ENCODE measurements at places on chromosomes 4 and X. TPM values are rescaled to one million over a fixed set of nuclear protein-coding genes. Genes with fewer than 3 reads are reported as not detected.

The DAPP1 gene
- total RNA-seq, result 0.73 TPM

The SFRP2 gene
- 3.7 TPM for total RNA-seq

The STOX2 gene
- total RNA-seq, result 44.2 TPM

The SPANXA1 gene
- total RNA-seq, result not detected

The RPS6KA6 gene
- total RNA-seq, result 14.3 TPM

The MGAT4D gene
- not detected for total RNA-seq

The ADH7 gene
- total RNA-seq, result not detected

The MAMLD1 gene
- total RNA-seq, result 5.3 TPM

The SLC34A2 gene
- 0.54 TPM for total RNA-seq

The RBBP7 gene
- total RNA-seq, result 64.2 TPM

DNA sequence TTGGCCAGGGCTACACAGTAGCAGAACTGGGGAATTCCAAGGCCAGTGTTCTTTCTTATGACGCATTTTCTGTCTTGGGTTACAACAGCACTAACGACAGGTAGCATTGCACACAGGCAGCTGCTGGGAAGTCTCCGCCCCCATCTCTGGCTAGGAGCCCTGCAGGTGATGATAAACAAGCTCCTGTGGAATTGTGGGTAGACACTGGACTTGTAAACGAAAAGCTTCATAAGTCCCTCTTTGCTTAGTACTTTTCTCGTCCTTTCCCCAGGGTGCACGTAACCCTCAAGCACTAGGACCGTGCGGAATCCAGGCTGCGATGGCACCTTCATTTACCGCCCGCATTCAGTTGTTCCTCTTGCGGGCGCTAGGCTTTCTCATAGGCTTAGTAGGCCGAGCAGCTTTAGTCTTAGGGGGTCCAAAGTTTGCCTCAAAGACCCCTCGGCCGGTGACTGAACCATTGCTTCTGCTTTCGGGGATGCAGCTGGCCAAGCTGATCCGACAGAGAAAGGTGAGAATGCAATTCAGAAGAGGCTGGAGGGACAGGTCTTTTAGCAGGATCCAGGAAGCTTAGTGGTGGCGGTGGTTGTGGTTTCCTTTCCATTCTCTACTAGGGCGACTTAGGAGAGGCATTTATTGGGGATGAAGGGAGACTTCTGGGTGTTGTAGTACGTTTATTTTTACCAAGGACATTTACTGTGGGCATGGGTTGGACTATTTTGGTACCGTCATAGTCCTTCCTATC lies at the start of gene FAAH2:
FAAH2 (plus strand) TSS at position 200 of the 745 bp plus-strand sequence; CDS start at position 320, 120 bp downstream.
- peak; percentile 20 for DNase-seq

GRCh38 chr4:107654694-107655093 lies 65.3 kb downstream of the PAPSS1 start:
- DNase-seq, result no peak

GRCh38 chrX:18045436-18045835 lies 175.2 kb downstream of the BEND2 start:
- no peak for DNase-seq

GRCh38 chrX:19907794-19908193 lies 20.4 kb upstream of the SH3KBP1 start:
- no peak for DNase-seq

- peak; percentile 6 for DNase-seq
Measured at GRCh38 chrX:20056704-20057103, 60.0 kb downstream of the MAP7D2 start.

DNA sequence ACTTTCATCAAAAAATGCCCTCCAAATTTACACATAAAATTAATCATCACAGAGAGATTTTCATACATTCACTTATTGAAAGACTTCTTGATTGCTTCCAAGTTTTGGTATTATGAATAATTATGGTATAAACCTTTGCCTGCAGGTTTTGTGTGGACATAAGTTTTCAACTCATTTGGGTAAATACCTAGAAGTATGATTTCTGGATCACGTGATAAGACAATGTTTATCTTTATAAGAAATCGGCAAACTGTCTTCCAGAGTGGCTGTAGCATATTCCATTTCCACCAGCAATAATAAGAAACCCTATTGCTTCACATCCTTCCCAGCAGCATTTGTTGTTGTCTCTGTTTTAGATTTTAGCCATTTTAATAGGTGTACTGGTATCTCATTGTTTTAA lies 1507.0 kb upstream of the IGFBP7 start:
- no peak for DNase-seq

DNA sequence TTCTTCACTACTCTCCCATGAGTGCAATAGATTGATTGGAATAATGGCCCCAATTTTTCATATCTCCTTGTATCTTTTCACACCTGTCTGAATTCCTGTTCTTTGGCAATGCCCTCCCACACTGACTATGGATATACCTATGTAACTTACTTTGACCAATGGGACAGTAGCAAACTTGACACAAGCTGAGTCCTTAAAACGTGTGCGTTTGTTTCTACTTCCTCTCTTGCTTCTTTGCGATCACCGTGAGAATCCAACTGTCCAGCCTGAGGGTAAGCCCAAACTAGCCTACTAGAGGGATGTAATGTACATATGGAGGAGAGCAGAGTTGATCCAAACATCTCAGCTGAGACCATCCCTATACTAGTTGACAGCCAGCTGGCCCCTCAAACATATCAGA lies 19.3 kb downstream of the TEC start:
- no peak for DNase-seq

GRCh38 chr4:113292371-113293042 lies 243.1 kb downstream of the ANK2 start:
- DNase-seq, result peak; percentile 11

GRCh38 chr4:134243742-134244713 lies 42.4 kb upstream of the PABPC4L start:
- DNase-seq, result no peak

GRCh38 chr4:176340871-176341685 lies 21.3 kb downstream of the SPCS3 start:
- peak; percentile 57 for DNase-seq

DNA sequence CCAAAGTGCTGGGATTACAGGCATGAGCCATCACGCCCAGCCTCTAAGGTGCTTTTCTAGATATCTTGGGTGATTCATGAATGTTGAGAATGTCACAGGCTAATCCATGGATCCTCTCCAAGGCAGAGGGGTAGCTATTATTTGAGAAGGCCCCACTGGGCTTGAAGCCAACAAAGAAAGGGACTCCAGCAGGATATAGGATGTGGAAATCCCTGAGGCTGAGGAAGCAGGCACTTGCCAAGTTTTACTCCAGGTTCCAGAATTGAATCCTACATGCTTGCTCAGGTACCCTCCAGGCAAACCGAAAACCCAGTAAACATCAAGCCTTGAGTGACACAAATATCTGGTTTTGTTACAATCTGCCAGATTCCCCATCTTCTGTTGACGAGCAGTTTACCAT lies 15.8 kb downstream of the NLGN3 start:
- no peak for DNase-seq

GRCh38 chr4:108891896-108892590 lies 129.2 kb upstream of the ETNPPL start:
- DNase-seq, result no peak

GRCh38 chr4:170089274-170089667 lies 485 bp downstream of the AADAT start:
- no peak for DNase-seq

DNA sequence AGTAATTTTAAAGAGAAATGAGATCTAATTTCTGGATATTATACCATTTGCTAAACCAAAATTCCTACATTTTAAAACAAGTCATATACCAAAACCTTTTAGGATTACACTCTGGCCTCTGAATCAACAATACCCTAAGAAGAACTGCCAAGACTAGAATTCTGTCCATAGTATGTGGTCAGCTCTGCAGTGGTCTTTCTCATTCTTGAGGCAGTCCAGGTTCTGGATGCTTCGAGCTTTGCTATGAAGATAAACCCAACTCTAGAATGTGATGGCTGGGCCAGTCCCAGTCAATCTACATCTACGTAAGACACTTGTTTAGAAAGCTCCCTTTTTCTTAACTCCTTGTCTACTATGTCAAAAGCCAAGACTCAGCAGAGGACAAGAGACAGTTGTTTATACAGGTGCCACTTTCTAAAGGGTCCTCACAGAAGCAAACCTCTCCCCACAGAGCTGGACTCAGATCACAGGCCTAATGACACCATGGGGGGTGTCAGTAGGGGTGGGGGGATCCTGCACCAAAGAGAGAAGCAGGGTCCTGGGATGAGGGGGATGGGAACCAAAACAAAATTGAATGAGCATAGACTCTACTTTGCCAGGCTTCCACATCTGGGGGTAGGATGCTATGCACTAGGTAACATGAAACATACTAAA lies 63.2 kb downstream of the SH3RF1 start:
- DNase-seq, result no peak

GRCh38 chrX:20712811-20713210 lies 446.1 kb upstream of the RPS6KA3 start:
- peak; percentile 31 for DNase-seq

DNA sequence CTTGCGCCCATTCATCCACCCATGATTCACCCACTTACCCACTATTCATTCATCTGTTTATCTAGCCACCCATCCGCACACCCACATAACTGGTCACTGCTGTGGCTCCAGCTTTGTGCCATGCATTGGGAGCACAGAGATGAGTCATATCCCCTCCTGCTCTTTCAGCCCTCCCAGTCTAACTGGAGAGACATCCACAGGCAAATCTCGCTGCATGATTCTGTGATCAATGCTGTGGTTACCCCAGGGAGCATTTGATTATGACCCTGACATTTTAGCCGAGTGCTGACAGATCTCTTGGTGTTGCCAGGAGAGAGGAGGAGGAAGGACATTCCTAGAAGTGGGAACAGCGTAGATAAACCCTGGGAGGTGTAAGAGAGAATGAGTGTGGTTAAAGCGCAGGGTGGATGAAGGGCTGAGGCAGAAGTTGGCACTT lies 10.4 kb upstream of the PORCN start:
- peak; percentile 15 for DNase-seq

DNA sequence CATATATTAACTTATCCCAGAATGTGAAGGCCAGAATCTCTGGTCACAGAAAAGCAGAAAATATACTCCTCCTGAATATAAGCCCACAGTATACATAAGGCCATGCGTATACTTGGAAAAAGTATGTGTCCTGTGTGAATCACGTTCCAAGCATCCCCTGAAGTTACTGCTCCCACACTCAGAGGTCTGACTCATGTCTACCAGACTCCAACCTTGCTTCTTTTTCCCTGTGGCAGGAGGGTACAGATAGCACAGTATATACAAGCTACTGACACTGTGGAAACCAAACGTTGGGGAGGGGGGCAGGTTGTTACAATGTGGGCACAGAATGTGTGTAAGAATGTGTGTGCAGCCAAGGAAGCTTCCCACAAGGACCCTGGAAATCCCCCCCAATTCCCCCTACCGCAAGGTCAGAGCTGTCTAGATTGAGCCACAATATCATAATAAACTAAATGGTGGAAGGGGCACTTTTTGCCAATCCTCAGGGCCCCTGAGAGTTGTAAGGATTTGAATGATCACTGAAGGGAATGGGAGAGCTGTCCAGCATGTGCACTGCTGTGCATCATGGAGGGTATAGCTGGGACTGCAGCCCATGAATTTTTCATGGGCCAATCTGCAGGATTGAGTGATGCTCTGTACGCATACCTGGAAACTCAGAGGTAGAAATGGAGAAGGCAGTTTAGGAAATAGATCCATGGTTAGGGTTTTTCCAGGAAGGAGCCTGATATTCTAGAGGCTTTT lies 7.4 kb upstream of the RELL1 start:
- DNase-seq, result no peak

DNA sequence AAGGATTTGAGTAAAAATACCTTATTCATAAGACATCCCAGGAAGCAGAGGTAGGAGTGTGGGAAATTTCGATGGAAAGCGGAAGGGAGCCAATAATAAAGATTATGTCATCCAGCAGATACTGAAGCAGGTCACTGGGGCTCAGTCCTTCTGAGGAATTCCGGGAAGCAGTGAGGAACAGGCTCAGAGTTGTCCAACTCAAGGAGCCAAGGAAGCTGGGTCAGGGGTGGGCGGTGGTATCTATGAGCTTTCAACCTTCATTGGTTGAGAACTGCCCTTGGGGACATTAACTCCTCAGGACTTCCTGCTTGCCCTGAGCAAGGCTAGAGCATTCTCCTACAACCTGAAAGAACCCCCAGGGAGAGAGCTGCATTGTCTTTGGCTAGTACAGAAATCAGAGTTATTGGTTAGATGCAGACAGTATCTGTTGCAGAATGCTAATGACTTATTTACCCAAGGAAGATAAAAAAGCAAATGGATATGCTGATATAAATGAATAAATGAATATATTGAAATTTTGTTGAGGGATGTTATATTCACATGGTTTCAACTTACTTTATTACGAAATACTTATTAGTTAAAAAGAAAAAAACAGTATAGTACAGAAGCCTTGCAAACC lies 68.2 kb downstream of the DMP1 start:
- DNase-seq, result no peak

GRCh38 chr4:7159923-7160322 lies 32.4 kb upstream of the SORCS2 start:
- no peak for DNase-seq

GRCh38 chrX:136588036-136588435 lies 56.0 kb downstream of the VGLL1 start:
- no peak for DNase-seq

- no peak for DNase-seq
Measured at GRCh38 chr4:127036296-127036695, 596.5 kb upstream of the INTU start.

DNA sequence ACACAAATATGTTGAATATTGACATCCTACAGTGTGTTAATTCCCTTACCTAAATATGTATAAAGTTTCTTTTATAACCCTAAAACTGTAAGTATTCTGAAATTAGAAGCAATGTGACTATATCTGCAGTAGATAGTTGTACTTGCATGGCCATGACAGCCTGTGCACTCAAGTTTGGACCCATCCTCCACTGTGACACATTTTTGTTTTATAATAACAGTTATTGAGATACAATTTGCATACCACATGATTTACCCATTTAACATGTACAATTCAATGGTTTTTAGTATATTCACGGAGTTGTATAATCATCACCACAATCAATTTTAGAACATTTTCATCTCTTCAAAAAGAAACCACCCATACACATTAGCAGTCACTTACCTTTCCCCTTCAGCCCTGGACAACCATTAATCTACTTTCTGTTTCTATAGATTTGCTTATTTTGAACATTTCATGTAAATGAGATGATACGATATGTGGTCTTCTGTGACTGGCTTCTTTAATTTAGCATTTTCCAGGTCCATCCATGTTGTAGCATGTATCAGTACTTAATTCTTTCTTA lies 29.6 kb downstream of the HERC3 start:
- DNase-seq, result no peak

DNA sequence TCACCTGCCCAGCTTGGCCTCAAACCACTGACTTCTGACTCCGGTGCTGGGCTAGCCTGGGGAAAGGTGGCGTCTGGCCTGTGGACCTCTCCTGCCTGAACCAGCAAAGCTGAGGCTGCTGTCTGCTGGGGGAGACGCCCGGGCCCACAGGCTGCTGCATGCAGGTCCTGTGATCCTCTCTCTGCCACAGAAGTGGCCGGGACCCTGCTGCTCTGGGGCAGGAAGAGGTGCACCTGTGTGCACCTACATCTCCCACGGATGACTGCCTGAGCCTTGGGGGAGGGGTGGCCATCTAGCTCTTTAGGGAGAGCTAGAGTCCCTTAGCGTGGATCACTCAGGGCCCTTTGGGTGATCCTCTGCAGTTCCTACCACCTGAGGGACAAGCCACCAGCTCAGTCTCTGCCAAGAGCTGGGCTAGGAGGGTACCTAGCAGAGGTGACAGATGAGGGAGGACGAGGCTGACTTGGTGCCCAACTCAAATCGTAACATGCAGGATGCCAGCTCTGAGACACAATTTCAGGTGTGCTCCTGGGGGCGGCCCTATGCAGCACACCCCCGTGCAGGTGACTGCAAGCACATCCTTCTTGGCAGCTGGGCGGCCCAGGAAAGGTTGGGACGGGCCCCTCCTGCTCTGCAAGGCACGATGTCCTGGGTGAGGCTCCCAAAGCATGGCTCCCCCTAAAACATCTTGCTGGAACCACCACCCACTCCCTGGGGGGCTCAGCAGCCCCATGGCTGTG lies 22.5 kb downstream of the LETM1 start:
- DNase-seq, result no peak
